ENCODE measurements at places on chromosomes 5 and 9.

- DNase-seq: no peak
These were observed 13.1 kb downstream of the NACC2 start for GRCh38 chr9:136081826-136082495.

DNA sequence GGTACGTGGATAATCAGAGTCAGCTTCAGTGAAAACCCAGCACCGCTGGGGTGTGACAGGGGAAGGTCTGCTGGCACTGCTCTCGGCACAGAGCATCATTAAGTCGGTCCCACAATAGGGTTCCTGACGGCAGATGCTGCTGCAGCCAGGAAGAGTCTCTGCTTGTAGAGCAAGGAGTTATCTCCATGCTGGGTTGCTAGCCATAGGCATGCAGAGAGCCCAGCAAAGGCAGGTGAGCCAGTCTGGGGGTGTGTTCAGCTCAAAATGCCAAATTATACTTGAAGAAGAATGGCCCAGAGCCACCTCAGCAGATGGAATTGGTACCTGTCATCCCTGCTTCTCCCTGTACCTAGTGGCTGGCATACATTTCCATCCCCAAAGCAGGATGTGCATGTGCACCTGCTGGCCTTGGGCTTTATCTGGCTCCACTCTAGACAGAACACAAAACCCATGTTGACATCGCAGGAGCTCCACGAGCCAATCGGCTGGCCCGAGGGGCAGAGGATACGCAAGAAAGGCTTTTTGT, 100.8 kb downstream of the WDR41 start:
- DNase-seq: no peak

- no peak for DNase-seq
These were observed 121.1 kb downstream of the CYLC2 start for GRCh38 chr9:103116246-103116645.

- no peak for DNase-seq
These were observed 58.2 kb downstream of the EXOSC2 start for GRCh38 chr9:130751631-130752355.

GRCh38 chr9:110334183-110334582, 3.5 kb downstream of the TXNDC8 start:
- DNase-seq: no peak

DNA sequence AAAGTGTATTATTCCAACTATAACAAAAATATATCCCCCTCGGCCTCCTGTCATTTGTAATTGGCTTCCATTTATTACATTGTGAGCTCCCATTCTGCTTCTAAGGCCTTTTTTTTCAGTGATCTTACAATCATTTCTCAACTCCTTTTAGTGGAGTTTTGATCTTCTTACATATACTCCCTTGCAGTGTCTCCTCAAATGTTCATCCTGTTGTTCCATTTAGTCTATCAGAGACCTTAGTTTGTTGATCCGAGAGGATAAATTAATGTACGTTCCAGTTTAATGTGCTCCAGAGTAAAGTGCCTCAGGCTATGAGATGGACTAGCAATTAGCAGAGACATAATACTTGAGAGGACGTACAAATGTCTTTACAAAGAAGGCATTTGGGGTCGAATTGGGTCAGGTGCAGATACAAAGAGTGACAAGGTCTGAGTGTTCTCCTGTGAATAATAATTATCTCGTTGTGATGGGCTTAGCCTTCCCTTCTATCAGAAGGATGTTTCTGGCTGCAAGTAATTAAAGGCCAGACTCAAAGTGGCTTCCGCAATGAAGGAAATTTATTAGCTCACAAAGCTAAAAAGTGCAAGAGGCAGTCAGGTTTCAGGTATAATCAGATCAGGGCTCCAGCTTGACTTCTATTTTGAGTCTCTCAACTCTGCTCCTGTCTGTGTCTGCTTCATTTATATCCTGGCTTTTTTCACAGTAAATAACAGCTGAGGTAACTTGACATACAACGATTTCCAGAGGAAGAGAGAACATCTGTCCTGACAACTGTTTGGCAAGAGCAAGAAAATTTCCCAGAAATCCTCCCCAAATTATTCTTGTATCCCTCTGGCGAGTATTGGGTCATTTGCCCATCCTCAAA, 30.1 kb downstream of the ARRDC3 start:
- no peak for DNase-seq

DNA sequence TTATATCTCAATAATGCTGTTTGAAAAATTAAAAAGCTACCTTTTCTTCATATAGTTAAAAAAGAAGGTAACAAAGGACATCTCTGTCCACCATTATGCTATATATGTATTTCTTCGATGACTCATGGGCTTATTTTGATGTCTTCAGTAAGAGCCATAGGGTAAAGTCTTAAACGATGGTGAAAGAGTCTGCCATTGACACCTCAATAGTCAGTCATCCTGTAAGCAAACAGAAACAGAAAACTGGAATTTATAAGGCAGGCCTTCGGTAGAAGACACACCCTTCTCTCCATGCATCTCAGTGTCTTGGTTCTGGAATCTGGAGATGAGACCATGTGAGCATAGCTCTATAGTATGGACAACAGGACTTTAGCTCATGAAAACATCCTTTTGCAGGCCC, 87.0 kb upstream of the ZNF462 start:
- DNase-seq: no peak

Measured in GM04503 (cell line).